ENCODE measurements at places on chromosomes 2 and 18.

DNA sequence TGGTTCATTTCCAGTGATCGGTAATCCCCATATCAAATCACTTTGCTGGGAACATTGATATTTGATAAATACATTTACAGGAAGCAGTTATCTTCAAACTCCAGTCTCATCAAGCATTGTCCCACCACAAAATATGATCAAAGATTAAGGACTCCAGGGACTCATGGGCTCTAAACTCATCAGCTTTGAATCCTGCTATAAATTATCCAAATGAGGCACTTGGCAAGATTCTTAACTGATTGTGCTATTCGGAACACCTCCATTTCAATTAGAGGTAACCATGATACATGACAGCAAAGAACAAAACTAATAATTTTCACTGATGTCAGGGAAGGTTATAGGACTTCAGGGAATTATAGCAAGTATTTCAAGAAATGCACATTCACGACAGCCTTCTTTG, 1088.1 kb upstream of the PIK3C3 start:
- no peak for ATAC-seq

- ATAC-seq: no peak
Observed at GRCh38 chr2:74474899-74475298, 2.4 kb upstream of the MRPL53 start.

DNA sequence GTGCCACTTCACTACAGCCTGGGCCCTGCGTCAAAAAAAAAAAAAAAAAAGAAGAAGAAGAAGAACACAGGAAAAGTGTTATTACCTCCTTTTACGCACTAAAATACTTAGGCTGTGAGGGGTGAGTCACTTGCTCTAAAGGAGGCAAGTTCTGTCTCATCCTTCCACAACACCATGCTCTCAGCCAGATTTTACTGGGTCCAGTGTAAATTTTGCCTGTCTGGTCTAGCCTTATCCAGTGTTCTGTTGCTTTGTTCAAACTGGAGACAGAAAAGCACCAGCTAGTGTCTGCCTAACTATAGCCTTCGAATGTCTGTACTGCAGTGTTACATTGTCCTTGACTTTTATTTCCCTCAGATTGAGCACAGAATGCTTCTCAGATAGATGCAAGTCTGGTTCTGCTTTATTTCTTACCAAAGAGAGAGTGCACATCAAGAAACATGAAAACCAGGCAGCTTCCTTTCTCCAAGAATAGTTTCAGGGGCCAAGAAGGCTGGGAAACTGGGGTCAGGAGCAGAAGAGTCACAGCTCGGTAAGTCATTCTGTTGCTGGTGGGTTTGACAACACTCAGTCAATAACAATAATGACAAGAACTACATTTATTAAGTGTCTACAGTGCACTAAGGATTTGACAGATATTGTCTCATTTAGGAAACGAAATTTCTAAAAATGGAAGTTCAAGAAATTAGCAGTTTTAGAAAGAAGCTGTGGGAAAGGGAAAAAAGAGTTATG, 3.1 kb upstream of the MSGN1 start:
- no peak for ATAC-seq

DNA sequence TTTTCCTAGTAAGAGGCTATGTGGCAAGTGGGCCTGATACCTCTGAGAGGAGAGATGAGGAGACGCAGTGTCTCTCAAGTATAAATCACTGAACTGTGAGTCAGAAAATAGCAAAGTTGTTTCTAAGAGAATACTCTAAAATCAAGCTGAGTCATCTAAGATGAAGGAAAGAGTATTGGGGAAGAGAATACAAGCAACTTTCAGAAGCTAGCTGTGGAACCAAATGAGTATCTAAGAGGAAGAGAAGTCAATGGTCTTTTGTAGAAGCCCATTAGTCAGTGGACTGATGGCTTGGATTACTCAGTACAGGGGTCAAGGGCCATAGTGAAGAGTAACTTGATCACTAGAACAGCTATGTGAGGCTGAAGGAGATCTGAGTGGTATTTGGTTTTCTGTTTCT, 2.7 kb upstream of the DCC start:
- no peak for ATAC-seq

DNA sequence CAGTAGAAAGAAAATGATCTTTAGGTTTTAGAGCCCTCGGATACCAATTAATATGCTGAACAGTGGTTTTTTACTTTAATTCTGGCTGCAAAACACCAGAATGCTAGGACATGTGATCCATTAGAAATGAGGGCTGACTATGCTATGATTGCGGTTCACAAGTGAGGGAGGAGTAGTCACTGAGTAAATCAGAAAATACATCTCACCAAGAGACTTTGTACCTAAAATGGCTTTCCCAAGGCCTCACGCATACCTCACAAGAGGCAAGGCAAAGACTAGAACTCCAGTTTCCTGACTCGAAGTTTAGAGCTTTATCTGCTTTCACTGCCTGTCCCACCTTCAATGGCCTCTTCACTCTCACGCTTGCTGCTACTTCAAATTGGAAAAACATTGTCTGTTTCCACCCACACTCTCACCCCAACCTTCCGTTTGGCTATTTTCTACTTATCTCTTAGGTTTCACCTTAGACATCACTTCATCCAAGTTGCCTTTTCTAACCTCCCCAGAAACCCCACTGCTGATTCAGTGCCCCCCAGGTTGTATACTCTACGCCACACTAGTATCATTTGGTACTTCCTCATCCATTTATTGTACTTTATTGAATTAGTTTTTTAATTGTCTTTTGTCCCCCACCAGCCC, 5.1 kb upstream of the MBD2 start:
- ATAC-seq: no peak

GRCh38 chr2:239570216-239570925, 169.6 kb upstream of the HDAC4 start:
- no peak for ATAC-seq

GRCh38 chr2:177671662-177672061, 279.1 kb downstream of the AGPS start:
- ATAC-seq: no peak

DNA sequence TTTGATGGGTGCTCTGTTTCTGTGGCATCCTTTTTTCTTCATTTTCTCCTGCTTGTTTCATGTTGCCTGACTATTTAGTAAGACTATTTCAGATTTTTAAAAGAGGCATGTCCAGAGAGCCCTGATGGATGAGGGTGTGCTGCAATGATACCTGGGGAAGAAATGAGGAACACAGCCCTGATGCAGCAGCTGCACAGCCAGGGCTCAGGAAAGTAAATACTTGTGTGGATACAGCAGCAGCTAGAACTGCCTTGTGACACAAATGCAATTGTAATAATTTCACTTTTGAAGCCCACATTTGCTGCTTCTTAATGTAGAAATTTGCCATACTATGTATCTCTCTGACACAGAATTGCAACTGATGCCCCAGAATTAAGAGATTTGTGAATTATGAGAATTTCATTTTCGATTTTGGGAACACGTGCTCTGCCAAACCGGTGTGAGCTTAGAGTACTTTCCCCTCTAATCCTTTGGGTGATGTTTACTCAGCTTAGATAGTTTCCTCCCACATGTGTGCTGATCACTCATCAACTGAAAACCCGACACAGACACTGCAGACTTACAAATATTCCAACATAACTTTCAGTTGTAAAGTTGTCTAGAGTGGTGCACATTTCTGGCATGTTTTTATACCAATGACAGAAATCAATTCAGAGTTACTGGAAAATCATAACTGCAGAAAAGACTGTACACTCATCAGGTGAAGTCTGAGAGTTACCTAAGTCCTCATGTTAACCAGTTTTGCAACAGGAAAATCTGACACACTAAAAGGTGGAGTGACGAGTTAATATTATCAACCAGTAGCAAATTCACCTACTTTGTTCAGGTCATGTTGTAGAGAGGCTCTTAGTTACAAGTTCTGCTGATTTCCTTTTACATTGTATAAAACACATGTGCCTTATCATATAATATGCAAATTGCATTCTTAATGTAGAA, 383.4 kb downstream of the CBLN2 start:
- ATAC-seq: peak; percentile 56

- ATAC-seq: no peak
Observed at GRCh38 chr2:199847181-199847864, 3.7 kb downstream of the FTCDNL1 start.

- ATAC-seq: peak; percentile 92
Observed at GRCh38 chr2:215970425-215970824, 42.9 kb downstream of the MREG start.

DNA sequence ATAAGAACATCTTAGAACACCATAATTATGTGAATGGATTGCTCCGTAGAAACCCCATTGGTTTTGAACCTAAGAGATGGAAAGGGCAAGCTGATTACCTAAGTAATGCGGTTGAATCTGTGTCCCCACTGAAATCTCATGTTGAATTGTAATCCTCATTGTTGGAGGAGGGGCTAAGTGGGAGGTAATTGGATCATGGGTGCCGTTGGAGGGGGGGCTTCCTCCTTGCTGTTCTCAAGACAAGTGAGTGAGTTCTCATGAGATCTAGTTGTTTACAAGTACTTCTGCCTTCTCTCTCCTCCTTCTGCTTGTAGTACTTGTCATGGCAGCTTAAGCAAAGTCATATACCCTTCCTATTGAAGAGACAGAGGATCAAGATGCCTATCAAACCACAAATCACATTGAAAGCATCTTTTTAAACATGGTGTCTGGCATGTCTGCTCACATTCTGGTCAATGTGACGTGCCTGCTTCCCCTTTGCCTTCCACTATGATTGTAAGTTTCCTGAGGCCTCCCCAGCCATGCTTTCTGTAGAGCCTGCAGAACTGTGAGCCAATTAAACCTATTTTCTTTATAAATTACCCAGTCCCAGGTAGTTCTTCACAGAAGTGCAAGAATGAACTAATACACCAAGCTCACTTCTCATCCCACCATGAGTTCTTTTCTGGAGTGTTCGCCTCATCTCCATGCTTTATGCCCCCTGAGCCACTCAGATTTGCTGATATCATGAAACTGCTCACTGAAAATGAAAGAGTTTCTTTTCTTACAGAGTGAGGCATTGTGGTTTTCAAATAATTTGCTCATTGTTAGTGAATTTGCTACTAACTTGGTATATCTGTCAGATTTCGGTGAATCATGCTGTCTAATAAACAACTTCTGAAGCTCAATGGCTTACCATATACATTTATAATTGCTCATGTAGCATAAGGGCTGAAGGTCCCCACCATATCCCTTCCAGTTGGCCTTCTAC, 23.6 kb downstream of the KCNE4 start:
- ATAC-seq: no peak

DNA sequence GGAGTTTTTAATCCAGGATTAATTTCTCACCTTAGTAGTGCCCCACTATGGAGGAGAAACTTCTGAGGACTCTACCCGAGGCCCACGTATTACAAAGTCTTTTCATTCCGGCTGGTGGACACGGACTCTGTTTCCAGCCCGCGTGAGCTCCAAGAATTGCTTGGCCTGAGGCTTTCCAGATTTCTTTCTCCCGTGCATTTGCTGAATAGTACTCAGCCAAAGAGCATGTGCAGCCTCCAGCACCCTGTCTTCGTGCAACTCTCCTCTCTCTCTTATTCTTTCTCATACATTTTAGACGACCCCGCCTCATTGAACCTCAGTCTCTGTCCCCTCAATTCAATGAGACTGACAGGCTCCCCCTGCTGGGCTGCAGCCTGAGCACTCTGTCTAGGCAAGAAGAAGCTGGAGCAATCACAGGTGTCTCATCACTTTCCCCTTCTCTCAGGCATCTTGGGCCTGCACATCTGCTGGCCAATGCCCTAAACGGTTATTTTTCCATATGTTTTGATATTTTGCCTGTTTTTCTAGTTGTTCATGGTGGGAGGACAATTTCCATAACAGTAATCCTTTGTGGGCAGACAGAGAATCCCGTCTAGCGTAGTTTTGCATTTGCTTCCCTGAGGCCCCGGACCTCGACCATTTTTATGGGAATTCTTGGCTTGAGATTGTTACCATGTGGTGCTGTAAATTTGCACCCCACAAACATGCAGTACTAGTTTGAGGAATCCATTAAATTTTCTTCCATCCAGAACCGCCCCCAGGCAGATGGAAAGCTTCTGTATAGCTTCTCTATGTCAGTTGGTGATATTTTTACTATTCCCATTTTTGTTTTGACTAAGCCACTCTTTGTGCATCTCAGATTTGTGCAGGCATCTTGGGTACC, 50.1 kb upstream of the LPIN2 start:
- peak; percentile 36 for ATAC-seq

DNA sequence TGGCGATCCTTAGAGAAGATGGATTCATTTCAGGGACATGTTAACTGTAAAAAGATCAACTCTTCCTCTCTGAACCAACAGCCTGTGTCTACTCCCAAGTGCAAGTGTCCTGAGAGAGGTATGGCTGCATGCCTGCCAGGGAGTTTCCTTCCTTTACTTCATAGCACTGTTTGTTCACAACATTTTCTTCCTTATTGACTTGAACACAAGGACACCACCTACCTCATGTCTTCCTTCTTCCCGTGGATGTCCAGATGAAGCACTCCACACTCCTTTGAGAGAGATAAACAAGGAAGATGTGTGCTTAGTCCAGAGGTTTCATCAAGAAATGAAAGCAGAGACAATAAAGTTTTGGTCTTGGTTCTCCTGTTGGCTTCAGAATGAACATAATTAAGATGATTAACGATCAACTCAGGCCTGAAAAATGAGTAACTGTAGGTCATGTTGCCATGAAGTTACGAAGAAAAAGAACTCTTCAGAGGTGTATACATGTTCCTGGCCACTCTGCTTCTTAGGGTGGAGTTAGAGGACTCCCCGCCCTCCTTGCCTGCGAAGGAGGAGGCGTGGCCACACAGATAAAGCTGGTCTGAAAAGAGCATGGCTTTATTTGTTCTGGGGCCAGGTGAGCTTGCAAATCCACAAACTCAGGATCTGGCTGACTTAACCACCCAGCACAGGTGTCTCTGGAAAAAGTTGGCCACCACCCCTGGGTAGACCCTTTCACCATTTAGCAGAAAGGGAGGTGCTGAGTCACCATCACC, 155.0 kb upstream of the KCTD1 start:
- ATAC-seq: no peak

GRCh38 chr2:55120634-55121359, 70.5 kb upstream of the RTN4 start:
- no peak for ATAC-seq

DNA sequence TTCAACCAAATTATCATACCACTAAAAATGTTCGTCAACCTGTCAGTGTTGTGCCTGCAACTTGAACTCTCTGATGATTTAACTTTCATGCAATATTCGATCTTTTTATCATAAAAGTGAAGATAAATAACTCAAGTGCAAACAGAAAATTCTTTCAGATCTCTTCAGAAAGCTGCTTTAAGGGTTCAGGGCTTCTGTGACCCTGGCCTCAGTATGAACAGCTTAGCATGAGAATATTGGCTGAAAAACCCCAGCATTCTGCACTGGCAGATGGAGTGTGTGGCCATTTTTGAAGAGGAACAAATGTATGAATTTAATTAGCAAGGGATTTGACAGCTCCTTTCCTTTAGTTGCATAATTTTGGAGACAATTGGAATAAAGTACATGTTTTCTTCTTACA, 851.4 kb upstream of the SOX11 start:
- no peak for ATAC-seq

- ATAC-seq: no peak
Observed at GRCh38 chr2:75820693-75821092, 110.0 kb upstream of the GCFC2 start.

- no peak for ATAC-seq
Observed at GRCh38 chr18:50665519-50665918, 105.6 kb downstream of the MAPK4 start.

- ATAC-seq: no peak
Observed at GRCh38 chr2:23460228-23460627, 75.2 kb downstream of the KLHL29 start.
